ENCODE measurements at places on chromosomes 3 and 15.

GRCh38 chr3:189212681-189213080, 40.9 kb downstream of the TPRG1 start:
- no peak for DNase-seq

DNA sequence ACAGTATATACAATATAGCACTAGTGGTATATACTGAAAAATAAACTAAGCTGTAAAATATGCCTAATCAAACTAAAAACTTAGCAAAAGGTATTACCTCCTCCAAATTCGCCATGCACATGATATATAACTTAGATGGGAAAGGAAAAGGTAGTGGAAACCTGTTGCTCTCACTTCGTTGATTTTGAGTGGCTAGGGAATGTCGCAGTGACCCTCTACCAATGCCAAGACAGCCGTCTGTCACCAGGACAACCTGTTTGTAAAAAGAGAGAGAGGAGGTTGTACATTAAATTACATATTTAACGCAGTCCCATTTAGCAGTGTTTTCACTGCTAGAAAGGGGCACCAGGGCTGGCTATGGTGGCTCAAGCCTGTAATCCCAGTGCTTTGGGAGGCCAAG, 11.3 kb downstream of the INTS14 start:
- no peak for DNase-seq

- DNase-seq, result no peak
Observed at GRCh38 chr3:43468133-43468532, 153.7 kb downstream of the ANO10 start.

- no peak for DNase-seq
Observed at GRCh38 chr3:155736381-155736780, 8.5 kb downstream of the PLCH1 start.

- DNase-seq, result no peak
Observed at GRCh38 chr3:150036780-150037179, 66.1 kb upstream of the PFN2 start.

- no peak for DNase-seq
Observed at GRCh38 chr3:185087419-185087818, 65.4 kb downstream of the C3orf70 start.

- DNase-seq, result no peak
Observed at GRCh38 chr3:142019794-142020320, 129.5 kb downstream of the TFDP2 start.

GRCh38 chr3:1147819-1148218, 55.0 kb downstream of the CNTN6 start:
- no peak for DNase-seq

DNA sequence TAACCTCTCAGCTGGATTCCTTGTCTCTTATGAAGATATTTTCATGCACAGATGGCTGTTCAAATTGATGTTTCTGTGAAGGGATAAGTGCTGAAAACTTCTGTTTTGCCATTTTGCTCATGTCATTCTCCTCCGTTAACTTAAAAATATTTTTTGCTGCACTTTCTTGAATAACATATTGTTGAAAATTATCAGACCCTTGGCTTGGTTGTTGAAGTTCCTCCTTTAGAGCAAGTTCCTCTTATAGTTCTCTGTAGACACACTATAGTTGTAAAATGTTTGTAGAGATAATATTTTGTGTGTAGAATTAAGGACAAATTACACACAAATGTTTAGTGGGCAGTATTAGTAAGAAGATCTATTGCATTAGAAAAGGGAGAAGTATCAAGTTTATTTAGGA, 300.4 kb downstream of the SV2B start:
- DNase-seq, result no peak

GRCh38 chr3:139113231-139113992, 68.7 kb upstream of the PRR23C start:
- DNase-seq, result no peak

DNA sequence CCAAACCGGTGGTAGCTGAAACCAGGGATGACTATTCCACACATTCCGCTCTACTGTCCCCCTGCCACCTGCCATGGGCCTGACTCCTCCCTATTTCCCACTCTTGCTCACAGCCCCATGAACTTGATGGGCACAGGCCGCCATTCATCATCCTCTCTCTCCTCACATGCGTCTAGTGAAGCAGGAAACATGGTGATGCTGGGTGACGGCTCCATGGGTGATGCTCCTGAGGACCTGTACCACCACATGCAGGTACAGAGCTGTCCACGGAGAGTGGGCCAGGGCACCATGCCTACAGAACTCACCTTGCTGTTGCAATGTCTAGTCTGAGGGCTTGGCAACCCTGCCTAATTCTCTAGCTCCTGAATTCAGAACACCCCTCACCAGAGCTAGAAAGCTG, 23.3 kb upstream of the MANF start:
- no peak for DNase-seq

- no peak for DNase-seq
Observed at GRCh38 chr3:71074423-71074822, 509.1 kb downstream of the FOXP1 start.

DNA sequence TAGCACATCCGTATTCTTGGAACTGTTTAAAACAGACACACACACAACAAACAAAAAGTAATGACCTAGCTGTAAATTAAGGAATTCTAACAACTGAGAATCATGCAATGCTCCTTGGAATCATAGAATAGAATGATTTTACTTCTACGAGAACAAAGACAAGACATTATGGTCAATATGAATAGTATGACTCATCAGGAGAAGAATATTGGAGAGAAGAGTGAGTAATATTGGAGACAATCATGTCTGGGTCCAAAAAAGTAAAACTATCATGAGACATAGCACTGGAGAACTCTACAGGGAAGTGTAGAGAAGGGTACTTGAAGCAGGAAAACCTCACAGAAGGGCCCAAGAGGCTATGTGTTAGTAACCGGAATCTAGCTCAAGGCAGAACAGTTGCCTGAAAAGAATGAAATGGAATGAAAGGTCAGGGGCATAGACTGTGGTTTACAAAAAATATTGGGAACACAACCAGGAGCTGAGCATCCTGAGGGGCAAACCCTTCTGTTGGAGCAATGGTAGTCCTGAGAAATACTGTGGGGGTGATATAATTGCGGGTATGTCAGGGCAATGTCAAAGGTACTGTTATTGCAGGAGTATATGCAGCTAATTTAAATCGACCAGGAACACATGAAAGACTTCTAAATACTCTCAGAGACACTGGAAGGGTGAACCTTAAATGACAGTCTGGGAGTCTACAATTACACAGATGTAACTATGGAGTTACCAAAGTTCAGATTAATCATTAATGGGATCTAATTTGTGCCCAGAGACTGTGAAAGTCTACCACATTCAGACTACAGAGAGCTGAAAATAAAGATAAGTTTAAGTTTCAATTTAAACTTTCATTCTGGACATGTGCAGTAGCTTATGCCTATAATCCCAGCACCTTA, 201.2 kb downstream of the BCHE start:
- DNase-seq, result no peak

- no peak for DNase-seq
Observed at GRCh38 chr3:32077260-32078084, 28.9 kb upstream of the GPD1L start.

DNA sequence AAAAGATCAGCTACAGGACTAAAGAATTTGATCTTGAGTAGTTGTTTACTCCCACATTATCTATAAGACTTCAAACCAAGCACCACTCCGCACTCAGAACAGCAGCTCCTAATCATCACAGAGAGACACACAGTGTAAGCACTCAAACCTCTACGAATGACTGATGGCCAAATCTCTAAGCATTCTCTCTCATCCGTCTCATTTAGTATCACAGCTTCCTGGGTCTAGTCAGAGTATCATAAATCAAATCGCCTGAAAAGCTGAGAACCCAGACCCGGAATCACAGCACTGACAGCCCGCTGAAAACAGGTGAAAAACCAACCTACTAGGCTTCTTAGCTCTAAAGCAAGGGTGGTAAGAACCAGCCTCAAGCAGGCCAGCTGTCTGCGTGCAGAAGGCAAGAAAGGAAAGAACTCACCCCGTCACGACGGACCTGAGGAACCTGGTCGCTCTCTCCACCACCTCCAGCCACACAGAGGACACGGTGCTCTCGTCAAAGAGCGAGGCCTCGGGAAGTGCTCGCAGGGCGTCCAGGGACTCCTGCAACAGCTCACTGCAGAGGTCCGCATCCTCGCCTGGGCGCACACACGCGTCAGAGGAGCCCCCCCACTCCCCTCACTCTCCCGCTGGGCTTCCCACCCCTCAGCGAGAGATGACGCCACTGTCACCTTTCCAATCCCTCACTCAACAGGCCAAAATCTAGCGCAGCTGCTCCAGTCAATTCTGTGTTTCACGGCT, 47.9 kb downstream of the HERC2 start:
- DNase-seq, result peak; percentile 55

DNA sequence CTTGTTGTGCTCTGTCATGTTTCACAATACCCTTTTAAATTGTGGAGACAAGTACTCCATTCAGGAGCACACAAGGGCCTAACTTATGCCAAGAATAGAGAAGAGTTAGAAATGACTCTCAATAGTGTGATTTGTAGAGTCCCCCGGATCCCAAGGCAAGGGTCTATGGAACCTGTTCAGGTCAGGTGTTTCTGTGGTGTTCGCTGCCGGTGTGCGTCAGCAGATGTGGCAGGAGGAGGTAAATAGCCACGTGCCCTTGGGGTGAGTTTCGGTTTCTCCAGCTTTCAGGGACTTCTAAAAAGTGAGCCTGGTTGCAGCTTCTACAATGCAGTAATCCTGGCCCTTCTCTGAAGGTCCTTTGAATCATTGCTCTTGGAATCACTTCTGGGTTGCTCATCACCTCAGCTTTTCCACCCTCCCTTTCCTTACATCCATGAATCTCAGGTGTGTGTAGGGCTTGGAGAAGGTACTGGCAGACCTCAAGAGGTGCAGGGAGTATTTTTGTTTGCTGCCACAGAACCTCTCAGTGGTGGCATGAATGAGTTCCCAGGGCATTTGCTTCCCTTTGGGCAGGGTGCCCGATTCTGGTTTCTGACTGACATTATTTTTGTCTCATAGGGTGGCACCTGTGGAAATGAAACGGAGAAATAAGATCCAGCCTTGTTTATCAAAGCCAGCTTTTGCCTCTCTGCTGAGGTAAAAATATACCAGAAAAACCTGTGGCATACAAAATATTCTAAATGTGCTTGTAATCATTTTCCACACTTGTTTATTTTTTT, 7.3 kb downstream of the ST3GAL6 start:
- no peak for DNase-seq

- no peak for DNase-seq
Observed at GRCh38 chr3:4751502-4752101, 227.6 kb upstream of the BHLHE40 start.

GRCh38 chr3:133271539-133271938, 128.3 kb upstream of the BFSP2 start:
- no peak for DNase-seq

DNA sequence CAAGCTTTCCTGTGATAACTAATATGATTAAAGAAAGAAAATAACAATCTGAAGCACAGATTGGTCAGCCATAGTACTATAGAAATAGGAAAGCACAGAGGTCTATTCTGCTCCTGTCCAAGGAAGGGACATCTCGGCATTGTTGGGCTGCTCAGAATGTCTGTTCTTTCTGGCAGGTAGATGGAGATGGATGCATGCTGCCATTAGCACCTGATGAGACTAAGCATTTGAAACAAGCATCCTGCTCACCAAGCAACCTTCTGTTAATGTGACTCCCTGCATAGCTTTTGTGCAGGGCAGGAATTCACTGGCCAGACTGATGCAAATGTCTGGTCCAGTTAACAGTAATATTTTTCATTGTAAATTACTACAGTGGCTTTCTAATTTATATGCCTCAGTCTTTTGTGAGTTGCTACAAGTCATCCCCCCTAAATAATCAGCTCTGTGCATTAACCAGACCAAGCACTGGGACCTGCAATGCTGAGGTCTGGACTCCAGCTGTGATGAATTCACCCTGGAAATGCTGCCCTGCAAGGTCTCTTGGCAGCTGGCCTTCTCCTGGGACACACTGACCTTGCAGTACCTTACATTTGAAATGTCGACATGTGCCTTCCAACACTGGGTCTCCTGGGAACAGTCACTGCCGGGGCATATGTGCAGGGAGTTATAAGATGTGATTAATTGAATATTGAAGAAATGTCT, 1123.7 kb downstream of the IGSF11 start:
- no peak for DNase-seq

DNA sequence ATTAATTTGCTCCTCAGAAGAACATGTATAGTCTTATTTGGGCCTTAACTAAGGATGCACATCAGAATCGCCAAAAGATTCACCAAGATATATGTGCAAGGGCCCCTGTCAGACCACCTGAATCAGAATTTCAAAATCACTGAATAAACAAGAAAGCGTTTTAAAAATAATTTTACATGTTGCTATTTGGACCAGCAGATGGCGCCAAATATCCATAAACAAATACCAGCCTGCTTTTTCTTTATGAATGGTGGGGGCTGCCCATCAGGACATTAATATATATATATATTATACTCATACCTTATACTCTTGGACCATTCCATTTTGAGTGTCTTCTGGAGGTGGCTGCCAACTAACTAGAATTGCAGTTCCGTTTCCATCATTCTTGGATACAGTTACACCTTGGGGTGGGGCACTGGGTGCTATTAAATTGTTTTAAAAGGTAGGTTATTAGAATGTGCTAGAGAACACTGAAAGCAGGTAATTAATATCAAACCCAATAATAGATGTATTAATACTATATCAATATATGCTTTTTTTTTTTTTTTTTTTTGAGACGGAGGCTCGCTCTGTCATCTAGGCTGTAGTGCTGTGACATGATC, 1108.3 kb downstream of the ROBO1 start:
- DNase-seq, result peak; percentile 39

DNA sequence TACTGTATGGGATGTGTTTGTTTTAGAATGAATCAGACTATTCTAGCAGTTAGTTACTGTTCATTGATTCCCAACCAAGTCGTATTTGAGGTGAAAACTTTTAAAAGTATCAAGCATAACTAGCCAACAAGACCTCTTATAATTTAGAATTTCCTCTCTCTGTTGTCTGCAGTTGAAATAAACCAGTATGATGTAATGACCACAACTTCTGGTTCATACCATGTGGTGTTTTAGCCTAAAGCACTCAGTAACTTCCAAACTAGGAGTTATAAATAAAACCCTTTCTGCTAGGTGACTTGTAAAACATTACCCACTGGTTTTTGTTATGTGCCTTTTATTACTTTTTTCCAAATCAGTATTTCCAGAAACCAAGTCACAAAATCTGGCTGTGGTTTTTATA, 19.8 kb upstream of the P2RY12 start:
- DNase-seq, result no peak

DNA sequence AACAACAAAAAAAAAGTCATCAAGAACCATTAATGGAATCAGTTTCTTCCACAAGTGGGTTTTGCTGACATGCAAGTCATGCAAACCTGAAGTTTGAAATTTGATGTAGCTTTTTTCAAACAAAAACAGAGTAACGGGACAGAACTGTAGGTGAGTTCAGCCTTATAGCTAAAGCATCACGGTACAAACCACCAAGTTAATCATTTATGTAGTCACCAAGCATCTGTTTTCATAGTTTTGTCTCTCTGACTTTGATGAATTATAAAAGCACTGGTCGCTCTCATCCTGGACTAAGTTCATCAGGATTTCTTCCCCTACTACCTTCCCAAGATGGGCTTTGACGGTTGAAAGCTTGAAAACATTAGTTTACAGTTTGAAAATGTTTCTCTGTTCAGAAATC, 117.0 kb upstream of the SAMMSON start:
- no peak for DNase-seq
